T-helper 9 cell (primary cell): ENCODE measurements at places on chromosomes 11 and 22.

DNA sequence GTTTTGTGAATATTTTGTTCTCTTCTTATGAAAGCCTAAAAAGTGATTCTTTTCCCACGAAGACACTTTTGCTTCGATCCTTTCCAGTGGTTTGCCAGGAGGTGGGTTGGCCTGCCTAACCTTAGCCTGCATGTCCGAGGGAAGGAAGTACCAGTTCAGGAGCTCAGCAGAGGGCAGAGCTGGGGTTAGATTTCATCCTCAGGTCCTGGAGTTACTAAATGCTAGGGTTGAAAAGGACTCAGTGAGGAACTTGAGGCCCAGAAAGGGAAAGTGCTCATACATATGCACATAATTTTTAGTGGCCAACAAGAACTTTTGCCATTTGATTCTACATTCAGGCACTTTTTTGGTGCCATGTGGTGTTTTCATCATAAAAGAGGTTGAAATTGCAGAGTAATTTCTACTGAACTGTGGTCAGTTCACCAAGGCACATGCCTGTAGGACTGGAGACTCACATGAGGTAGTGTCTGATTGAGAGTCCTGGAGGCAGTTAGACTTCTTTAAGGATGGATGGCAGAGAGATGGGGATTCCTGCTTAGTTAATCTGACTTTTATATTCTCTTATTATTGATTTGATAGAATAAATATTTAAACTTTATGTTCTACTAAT lies 36.7 kb downstream of the NCAM1 start:
- no peak for DNase-seq

DNA sequence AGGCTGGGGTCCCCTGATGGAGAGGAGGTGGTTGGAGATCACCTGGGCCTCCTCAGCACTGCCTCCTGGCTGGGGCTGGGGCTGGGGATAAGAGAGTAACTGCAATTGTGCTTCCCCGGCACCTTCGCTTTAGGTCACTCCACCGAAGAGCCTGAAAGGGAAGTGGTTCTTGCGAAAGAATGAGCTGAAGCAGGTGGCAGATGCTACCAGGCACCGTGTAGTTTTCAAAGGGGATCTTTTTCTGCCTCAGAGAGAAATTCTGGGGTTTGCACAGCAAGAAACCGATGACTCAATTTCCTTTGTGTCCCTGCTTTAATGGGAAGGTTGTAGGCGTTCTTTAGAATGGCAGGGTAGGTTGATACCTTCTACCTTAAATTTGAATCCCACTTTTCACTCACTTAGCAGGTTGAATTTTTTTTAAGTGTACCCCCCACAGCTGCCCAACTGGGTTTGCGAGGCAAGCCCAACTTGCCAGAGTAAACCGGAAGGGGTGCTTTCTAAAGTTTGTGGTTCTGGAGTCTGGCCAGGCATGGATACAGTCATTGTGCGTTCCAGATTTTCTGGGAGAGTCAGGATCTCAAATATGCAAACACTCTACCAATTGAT lies 5.3 kb downstream of the CD44 start:
- DNase-seq, result peak; percentile 46

GRCh38 chr22:30607939-30608338 lies 965 bp downstream of the TCN2 start:
- no peak for DNase-seq

- no peak for DNase-seq
Measured at GRCh38 chr11:9274499-9275258, 9.5 kb upstream of the DENND5A start.

- DNase-seq, result no peak
Measured at GRCh38 chr11:128834157-128834556, 32.9 kb downstream of the KCNJ1 start.

DNA sequence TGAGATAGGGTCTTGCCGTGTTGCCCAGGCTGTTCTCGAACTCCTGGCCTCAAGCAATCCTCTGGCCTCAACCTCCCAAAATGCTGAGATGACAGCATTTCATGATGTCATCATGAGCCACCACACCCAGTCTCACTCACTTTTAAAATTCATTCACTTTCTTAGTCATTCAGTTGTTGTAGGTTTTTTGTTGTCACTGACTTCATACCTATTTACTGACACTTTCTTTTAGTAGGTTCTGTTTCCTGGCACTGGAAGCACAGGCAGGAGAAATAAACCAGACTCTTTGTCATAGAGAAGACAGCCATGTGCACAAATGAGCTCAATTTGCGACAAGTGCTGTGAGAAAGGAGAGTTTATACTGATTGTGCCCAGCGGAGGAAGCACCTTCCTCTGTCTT lies 10.5 kb downstream of the ART5 start:
- no peak for DNase-seq

DNA sequence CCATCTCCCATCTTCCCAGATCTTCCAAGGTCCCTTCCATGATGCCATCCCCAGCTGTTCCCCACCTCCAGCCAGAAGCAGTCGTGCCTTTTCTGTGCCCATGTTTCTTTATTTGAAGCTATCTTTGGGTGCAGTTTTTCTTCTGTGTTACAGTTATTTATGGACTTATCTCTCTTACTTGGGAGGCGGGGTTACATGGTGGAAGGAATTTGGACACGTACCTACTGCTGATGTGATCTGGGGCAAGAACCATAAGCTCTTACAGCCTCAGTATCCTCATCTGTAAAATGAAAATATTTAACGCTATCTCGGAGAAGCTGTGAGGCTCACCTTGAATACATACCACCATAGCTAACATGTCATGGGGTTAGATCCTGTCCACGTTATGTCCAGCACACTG lies 98.9 kb downstream of the ZBTB16 start:
- no peak for DNase-seq

DNA sequence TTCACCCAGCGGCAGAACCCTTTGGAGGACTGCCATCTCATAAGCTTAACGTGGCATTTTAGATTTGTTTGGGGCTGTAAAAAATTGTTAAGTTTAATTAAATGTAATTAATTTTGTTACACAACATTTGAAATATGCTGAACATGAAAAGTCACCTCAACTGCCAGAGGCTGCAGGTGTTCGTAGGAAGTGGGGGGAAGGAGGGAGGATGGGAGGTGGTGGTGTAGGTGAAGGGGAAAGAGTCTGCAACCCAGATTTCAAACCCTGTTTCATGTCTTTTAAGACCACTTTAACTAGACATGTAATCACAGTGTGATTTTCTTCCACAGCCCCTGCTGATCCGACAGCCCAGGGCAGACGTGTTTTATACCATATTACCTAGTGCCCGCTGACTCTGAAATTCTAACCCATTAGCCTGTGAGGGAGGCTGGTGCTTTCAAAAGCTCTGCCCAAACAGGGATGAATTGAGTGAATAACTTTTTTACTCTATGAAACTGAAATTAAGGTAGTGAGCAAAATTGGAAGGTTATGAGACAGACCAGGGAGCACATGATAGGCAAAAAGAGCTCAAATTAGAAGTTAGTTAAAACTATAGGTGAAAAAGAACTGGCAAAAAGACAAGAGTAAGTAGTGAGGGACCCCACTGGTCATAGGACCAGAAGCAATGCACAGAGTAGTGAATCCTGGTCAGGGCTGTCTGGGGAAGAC lies 279.8 kb downstream of the DDX10 start:
- no peak for DNase-seq

- DNase-seq, result no peak
Measured at GRCh38 chr11:134879931-134880330, 467.9 kb upstream of the B3GAT1 start.

GRCh38 chr22:19679522-19680101 lies 34.7 kb upstream of the SEPTIN5 start:
- peak; percentile 55 for DNase-seq

DNA sequence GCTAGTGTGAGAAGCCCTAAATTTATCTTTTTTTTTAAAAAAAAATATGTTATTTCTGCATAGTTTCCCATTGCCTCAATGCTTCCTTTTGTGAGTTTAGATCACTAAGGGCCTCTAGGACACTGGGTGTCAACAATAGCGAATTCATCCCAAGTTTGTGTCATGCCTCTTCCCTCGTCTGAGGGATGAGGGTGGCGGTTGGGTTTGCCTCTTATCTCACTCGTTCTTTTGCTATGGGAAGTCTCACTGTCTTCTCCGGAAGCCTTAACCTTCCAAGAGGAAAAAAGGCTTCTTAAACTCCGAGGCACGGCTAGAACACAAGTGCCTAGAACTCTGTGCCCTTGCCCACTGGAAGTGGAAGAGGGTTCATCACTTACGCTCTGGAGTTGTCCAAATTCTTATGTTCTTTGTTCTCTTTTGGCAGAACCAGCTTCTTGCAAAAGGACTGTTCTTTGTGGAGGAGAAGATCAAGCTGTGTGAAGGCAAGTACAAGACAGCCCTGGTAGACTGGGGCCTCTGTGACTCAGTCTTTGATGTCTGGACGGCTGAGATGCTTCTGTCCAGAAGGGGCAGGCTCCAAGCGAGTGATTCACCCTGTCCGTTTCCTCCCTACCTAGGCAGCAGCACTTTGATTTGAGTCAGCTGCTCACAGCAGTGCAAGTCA lies 78.5 kb downstream of the TRAF6 start:
- DNase-seq, result no peak

DNA sequence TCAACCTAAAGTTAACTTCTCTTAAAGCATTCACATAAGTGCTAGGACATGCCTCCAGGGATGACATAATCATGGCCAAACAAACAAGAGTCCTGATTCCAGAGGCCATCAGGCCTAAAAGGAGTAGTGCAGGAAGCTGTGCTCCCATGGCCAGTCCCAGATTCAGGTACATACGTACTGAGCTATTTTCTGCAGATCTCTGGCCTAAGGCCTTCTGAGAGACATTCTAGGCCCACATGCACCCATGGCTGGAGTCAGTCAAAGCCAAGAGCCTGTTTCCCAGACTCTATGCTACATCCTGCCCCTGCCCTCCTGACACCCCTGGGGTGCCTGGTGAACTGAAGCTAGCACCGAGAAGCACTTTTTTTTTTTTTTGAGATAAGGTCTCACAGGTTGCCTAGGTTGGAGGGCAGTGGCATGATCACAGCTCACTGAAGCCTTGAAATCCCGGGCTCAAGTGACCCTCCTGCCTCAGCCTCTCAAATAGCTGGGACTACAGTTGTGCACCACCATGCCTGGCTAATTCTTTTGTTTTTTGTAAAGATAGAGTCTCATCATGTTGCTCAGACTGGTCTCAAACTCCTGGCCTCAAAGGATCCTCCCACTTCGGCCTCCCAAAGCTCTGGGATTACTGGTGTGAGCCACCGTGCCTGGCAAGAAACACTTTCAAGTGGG lies 553 bp downstream of the CD3D start:
- DNase-seq, result no peak

DNA sequence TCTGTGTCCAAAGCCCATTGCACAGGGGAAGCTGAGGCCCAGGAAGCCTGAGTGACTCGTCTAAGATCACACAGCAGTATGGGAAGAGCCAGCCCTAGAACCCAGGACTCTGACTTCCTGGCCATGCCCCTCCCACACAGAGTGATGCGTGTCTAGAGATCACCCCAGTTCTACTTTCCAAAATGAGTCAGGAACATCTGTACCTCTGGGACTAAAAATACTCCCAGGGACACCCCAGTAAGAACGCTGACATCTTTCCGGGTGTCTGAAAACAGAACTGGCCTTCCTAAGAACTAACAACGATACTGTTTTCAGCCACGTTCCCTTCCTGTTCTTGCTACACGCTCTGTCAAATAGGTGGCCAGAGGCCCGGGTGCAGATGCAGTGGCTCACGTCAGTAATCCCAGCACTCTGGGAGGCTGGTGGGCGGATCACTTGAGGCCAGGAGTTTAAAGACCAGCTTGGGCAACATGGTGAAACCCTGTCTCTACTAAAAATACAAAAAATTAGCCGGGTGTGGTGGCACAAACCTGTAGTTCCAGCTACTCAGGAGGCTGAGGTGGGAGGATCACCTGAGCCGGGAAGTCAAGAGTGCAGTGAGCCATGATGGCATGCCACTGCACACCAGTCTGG lies 21.7 kb upstream of the PDGFB start:
- DNase-seq, result no peak

DNA sequence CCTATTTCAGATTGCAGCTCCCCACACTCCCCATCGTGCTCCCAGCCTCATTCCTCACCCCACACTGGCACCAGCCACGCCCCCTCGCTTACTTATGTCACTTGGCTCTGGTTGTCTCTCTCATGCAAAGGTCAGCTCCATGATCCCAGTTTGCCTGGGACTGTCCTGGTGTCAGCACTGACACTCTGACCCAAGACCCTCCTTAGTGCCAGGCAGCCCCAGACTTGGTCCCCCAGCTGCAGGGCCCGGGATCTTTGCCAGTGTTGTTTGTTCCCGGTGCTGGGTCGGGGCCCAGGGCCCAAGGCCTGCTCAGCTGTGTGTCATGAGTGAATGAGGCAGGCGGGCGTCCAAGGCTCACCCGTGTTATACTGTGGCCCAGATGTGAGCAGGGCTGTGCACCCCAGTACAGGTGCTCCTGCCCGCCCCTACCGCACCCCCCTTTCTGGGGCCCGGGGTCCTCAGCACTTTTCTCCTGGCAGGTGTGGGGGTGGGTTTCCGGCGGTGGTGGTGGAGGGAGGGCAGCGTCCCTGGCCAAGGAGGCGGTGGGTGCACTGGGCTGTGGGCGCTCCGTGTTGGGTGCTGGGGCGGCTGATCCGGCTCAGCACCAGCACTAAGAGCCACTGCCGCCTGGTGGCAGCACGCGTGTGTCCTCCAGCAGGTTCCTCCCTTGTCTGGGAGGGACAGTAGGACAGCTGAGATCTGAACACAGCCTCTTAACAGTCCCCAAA lies 19.5 kb downstream of the IL17REL start:
- DNase-seq, result peak; percentile 52

GRCh38 chr11:117037975-117038350 lies 60.3 kb downstream of the SIK3 start:
- DNase-seq, result no peak

GRCh38 chr22:42879371-42880021 lies 22.4 kb upstream of the ARFGAP3 start:
- no peak for DNase-seq

GRCh38 chr11:128349650-128350299 lies 237.6 kb downstream of the ETS1 start:
- DNase-seq, result no peak

GRCh38 chr11:43736502-43737200 lies 56.1 kb downstream of the HSD17B12 start:
- DNase-seq, result no peak

DNA sequence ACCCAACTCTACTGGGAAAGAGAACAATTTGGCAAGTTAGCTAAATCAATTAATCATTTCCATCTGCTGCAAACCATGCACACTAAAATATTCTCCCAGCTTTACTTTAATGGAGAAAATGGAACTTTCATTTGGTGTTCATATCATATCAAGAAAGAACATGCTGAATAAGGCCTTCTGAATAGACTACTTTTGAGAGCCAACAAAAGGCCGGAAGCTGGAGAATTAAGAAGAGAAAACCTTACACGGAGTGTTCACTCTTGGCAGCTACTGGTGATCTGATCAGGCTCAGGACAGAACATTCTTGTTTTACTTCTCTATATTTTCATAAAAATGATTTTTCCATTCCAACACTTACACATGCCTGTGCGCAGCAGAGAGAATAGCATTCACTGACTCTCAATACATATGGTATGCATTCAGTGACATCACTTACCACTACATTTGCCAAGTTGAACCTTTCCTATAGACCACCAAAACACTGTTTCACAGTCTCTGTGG lies 165.3 kb downstream of the TTC28 start:
- no peak for DNase-seq

GRCh38 chr22:22754961-22755777 lies 110.8 kb downstream of the GGTLC2 start:
- no peak for DNase-seq

- no peak for DNase-seq
Measured at GRCh38 chr11:9899676-9900075, 235.8 kb downstream of the SWAP70 start.
